Pulmonary artery endothelial cell (primary cell): ENCODE measurements at places on chromosomes 4 and X. TPM values are rescaled to one million over a fixed set of nuclear protein-coding genes. Genes with fewer than 3 reads are reported as not detected.

The STK32B gene
- total RNA-seq: 12.4 and 16.8 TPM in 2 replicates

The PASD1 gene
- total RNA-seq: not detected in 2 replicates

The STS gene
- 1.9 and 2.3 TPM in 2 replicates for total RNA-seq

The IDH3G gene
- 41.1 and 58.8 TPM in 2 replicates for total RNA-seq

The FTHL17 gene
- total RNA-seq: not detected in 2 replicates

The DAPP1 gene
- not detected in 2 replicates for total RNA-seq

The ADGRG4 gene
- total RNA-seq: not detected in 2 replicates

The GLRB gene
- 4.3 and 4.8 TPM in 2 replicates for total RNA-seq
